ENCODE measurements at places on chromosomes 1 and 21.

DNA sequence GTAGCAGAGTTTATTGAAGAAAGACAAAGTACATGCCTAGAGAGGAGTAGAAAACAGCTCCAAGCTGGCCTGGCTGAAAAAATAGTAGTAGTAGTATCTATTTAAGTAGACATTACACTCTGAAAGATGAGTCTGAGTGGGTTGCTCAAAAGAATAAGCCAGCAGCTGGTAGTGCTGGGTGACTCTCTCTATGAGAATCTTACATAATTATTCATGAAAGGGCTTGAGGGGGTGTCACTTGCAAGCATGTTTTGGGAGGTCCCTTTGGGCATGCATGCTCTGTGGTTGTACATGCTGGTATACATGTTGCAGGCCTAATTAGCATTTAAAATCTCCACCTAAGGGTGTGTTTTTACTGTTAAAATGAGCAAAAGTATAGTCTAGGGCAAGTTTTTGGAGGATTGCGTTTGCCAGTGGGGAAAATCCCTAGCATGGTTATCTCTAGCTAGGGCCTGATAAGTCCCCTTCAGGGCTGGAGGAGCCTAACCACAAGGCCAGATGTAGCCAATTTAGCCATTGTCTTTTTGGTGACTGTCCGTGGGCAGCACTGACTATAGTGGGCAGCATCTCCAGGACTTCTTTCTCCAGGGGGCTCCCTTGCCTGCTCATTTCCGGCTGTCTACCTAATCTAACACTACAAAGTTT is 11.0 kb upstream of the FCGR2A start:
- DNase-seq, result no peak

DNA sequence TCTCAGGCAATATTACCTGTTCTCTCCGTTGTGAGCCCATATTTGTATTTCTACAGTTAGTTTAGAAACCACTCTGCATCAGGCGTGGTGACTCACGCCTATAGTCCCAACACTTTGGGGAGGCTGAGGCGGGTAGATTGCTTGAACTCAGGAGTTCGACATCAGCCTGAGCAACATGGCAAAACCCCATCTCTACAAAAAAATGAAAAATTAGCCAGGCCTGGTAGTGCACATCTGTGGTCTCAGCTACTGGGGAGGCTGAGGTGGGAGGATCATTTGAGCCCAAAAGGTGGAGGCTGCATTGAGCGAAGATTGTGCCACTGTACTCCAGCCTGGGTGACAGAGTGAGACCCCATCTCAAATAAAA is 19.7 kb upstream of the ID3 start:
- no peak for DNase-seq

- no peak for DNase-seq
Measured at GRCh38 chr1:85042413-85042812, 5.9 kb downstream of the MCOLN3 start.

DNA sequence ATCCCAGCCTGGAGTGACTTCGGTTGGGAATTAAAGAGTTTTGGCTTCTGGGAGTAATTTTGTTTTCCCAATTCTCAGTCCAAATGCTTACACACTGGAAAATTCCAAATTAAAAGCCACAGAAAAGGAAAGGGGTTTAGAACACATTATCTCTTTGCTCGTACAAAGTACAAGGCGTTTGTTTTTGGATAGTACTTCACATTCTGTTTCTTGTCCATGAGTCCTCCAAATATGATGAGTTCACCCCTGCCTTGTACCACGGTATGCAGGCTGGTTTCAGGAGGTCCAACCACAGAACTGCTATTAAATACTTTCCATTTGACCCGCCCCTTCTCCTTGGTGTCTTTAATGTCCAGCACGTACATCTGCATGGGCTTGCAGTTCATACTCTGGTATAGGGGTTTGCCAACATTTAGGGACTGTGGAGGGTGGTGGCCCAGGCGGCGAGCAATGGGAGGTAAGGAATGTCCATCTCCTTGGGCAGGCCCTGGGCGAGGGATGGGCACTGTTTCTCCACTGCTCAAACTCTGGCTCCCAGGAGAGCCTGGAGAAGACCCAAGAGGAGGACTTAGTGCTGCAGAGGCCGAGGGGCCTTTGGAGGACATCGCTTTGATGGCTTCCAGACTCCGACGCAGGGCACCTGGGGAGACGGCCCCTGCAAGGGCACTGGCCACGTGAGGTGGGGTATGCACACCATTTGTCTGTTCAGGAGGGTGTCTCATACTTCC is 13.7 kb upstream of the CPLANE2 start:
- no peak for DNase-seq

DNA sequence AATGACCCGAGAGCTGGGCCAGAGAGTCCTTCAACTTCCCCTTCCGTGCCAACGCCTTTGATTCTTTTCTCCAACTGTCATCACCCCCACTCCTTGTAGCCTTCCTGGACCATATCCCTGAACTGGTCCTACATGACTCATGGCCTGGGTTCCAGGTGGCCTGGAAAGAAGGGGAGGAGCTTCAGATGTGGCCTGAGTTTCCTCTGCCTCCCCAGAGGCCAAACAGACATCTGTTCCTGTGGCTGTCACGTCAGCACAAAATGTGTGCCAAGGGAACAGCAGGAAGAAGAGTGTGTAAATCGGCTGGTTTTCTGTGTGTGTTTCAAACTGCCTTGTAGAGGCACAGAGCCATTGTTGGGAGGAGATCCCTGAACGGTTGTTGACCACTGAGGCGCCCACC is 24.9 kb upstream of the KIRREL1 start:
- DNase-seq, result peak; percentile 43

DNA sequence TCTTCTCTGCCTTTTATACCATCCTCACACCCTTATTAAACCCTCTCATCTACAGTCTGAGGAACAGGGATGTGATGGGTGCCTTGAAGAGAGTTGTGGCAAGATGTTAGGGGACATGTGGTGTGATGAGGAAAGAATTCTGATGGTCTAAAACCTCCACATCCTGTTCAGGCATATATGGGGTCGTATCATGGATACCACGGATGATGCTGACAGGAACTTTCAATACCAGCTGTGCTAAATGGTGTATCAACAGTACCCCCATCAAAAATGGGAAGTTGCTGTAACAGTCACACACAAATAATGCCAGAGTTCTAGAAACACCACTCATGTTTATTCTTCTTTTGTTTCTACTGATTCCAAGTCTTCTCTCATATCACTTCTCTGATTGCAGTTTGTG is 12.9 kb downstream of the OR2T6 start:
- DNase-seq, result no peak

GRCh38 chr1:64581135-64581842 is 111.4 kb downstream of the CACHD1 start:
- no peak for DNase-seq

DNA sequence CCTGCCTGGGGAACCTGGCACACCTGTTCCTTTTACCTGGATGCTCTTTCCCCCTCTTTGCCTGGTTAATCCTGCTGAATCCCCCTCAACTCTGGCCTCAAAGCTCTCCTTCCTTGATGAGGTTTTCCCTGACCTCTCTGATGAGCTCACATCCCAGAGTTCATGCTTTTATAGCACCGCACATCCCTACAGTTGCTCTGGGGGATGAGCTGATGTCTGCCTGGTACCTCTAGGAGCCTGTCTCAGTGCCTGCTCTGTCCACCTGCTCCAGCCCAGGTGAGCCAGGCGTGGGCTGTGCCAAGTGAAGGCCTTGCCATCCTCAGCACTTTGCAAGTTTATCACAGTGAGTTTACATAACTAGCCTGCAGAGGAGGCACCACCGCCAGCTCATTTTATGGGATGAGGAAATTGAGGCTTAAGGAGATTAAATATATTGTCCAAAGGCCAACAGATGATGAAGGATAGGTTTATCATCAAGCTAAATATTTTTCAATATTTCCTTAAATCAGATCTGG is 58.6 kb upstream of the TMPRSS2 start:
- DNase-seq, result no peak
